Smooth muscle cell of the brain vasculature (primary cell): ENCODE measurements at places on chromosomes 12 and 14.

- no peak for DNase-seq
These were observed 62.3 kb downstream of the SAMD4A start for GRCh38 chr14:54629183-54629582.

GRCh38 chr12:125412506-125412905 lies 347.3 kb downstream of the AACS start:
- no peak for DNase-seq

DNA sequence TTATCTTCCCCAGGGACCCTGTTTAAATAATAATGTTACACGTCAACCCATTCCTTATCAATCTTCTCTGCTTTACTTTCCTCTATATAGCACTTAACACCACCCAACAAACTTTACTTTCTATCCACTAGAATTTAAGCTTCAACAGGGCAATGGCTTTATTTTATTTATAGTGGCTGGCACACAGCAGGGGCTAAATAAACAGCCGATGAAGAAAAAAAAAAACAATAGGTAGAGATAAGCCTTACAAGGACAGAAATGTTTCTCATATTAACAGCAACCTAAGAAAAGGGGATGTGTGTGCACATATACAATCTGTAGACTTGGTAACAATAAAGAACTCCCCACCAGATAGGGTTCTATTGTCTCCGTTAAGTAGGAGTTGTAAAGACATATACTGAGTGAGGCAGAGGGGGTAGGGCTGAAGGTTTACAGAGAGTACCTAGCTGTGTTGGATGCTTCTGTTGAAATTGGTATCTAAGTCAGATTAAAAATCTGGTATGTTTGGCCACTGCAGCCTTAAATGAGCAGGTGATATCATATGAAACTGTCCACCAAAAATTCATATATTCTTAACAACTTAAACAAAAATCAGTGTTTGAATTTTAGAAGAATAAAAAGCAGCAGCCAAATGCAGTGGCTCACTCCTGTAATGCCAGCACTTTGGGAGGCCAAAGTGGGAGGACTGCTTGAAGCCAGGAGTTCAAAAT lies 24.7 kb upstream of the AP4S1 start:
- DNase-seq, result no peak

DNA sequence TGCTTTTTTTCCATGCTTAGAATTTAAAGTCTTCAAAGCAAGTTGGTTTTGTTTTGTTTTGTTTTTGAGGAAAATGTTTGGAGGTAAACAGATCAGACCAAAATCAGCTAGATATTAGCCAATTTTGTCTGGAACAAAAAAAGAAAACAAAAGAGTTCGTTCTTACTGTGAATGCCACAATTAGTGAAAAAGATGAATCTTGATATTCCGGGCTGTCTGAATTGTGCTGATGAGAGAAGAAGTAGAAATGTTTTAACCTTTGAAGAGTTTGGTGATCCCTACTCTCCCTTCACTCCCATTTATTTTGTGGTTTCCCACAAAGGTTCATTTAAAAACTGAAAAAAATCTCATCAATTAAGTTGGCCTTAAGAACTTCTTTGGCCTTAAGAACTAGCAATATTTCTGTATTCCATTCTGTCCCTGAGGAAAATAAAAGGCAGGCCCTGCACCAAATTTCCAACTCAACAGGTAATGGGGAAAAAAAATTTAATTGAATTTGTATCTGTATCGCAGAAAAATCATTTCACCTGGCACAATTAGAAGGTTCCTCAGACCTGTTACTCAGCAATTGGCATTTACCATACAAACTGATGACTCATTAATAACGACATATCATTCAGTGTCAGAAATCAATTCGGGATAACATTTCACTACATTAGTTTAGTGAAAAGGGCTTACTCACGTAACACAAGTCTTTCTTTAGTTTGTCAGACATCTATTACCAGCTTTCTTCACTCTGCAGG lies 562 bp upstream of the GLIPR1L2 start:
- no peak for DNase-seq

- no peak for DNase-seq
These were observed 14.5 kb downstream of the CYP46A1 start for GRCh38 chr14:99698642-99699041.

DNA sequence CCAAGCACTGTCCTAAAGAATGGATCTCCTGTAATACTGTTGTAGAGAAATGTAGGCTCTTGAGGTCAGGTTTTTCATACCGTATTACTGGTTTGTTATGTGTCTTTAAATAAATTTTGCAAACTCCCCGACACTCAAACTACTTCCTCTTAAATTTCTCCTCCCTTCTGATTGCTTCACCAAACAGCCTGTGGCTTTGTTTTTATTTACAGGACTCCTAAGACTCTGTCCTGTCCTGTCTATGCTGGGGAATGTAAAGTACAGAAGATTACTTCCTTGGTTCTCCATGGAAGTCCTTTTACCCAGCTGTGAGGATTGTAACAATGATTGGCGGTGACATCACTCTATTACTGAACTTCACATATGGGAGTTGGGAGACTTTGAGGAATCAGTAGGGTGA lies 873.5 kb downstream of the DIO2 start:
- DNase-seq, result no peak

GRCh38 chr12:93812626-93813025 lies 135.5 kb downstream of the CRADD start:
- DNase-seq, result no peak

DNA sequence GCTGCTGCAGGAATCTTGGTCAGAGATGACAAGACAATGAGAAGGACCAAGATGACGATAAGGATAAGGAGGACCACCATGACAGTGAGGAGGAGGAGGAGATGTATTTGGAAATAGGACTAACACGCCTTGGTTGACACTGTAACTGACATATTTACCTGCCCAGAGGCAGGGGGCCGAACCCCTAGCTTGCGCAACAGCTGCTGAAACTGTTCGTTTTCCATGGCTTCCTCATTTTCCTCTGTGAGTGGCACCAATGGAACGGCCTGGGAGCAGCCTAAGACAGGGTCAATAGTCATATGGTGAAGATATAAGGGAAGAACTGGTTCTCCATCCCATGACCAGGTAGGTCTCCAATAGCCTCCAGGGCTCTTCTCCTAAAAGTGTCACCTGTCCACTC lies 28.8 kb downstream of the TIMELESS start:
- DNase-seq, result no peak

- no peak for DNase-seq
These were observed 150.2 kb downstream of the SRGAP1 start for GRCh38 chr12:63994704-63995103.

GRCh38 chr14:105387530-105387922 lies 10.8 kb upstream of the TEX22 start:
- no peak for DNase-seq

DNA sequence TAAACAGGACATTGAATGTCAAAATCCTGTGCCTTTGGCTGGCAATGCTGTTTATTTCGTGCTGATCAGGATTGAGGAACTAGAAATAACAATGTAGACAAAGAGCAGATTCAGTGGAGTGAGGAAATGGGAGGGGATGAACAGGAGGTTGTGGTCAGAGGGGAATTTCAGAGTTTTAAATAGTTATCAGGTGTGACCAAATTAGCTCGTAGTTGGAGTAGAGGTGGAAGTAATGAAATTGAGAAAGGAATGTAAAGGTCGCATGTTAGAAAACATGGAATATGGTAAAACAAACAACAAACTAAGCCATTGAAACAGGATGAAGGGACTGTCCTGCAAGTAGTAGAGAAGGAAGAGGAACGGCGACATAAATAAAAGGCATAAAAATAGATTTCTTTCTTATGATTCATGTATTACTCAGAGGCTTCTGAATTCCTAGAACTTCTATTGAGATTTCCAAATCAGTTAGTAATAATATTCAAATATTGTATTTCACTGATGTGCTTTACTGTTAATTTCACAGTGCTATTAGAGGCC lies 9.5 kb upstream of the SAV1 start:
- DNase-seq, result no peak

DNA sequence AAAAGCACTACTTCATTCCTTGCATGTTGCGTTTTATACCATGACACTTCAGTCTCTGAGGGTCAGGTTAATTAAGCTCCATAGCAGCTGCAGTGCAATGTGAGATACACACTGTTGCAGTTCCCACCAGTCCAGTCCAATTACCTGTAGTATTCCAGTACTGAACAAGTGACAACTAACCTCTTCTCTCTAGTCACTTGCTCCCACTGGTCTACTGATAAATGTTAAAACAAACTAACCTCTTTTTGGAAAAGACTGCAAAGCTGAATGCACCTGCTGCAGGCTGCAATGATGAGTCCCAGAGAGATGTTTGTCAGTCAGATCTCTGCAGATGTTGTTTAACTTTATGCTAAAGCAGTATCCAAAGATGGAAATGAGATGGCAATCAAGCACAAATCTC lies 7.9 kb downstream of the NOVA1 start:
- no peak for DNase-seq

GRCh38 chr12:53618275-53618674 lies 7.9 kb downstream of the ATF7 start:
- no peak for DNase-seq

DNA sequence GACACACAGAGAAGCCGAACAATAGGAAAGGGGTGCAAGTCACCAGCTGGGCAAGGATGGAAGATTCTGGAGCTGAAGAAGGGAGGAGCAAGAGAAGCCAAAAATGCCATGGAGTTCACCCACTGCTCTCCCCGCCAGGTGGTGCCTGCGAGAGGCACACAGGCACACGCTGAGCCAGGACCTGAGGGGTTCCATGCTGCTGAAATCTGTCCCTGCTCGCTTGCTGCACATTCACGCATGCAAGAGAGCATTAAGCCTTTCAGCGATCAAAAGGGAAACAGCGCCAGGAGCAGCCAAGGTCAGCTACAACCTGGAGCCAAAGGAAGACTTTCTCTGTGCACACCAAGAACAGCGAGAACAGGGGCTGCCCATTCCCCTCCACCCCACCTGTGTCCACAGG lies 104.1 kb downstream of the ANO2 start:
- no peak for DNase-seq

- DNase-seq, result no peak
These were observed 102.0 kb upstream of the PPM1H start for GRCh38 chr12:63036974-63037335.

DNA sequence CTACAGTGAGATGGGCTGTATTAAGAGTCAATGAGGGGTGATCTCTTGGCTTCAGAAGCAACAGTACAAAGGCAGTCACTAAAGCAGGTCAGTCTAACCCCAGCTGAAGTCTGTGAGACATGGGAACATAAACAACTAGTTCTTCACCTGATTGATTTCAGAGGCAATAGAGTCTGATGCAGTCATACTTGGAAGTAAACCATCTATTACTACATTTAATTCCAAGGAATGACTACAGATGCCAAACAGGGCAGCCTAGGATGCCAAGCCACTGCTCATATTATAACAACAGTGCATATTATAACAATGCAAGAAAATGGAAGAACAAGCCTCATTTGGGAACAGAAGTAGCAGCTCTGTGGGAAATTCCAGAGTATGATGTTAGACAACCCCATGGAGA lies 35.8 kb downstream of the GRIN2B start:
- no peak for DNase-seq

GRCh38 chr12:49548481-49548821 lies 9.6 kb downstream of the KCNH3 start:
- no peak for DNase-seq

- no peak for DNase-seq
These were observed 59.7 kb downstream of the NOVA1 start for GRCh38 chr14:26538176-26538575.

DNA sequence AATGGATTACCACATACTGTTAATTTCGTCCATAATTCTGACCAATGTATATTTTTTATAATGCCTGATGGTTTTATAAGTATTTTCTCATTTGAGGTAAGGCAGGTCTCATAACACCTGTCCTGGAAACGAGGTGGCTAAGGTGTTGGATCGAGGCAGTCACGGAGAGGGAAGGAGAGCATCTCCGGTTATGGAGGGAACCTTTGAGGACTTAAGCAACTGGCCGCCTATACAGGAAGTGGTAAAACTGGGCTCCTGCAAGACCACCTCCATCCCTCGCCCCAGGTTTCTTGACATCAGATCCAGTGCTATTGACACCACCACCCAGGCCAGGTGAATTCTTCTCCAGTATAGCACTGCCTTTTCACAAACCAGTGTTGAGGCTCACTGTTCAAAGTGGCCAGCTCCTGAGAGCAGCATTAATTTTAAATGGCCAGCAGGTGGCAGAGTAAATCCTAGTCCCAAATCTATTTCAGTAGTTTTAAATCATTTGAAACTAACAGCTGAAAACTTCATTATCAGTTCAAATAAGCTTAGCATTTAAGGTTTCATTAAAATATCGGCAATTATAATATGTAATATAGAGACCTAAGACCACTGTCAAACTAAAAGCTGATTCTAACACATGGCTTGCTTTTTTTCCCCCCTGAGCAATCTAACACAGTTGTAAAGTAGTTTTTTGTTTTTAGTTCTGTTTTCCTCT lies 100.8 kb downstream of the PPM1A start:
- DNase-seq, result peak; percentile 55

DNA sequence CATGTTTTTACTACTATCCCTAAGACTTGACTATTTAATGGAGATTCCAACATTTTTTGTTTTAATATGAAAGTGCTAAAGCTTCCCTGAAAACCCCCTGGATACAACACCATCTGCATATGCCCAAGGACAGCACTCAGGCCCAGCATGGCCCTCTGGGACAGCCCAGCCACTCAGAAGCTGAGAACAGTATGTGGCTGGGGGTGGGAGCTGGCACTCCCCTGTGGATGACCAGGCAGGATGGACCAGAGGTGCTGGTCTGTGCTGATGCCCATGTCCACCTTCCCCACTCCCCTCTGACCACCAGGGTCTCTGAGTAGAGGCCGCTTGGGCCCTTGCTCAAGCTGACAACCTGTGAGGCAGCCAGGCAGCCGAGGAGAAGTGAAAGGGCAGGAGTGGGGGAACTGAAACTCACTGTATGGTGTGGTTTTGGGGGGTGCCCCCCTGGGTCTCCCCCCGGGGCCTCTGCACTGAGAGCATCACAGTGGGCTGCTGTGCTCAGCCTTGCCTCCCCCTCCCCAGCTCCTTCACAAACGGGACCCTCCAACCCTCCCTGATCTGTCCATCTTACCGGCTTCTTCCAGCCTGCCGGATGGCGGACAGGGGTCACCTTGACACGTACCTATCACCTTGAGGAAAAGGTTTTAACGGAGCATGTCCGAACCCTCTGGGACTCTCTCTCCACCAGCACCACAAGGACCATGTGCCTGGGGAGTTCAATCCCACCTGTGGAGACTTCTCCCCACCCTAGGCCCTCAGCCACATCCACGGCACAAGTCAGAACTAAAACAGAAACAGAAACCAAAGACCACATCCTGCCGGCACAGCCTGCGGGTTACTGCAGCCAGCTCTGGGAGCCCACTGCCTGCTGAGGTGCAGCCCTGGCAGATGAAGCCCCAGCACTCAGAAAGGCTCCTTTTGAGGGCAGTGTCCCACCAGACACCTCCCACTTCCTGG lies at the start of gene TMEM229B:
Gene TMEM229B (minus strand): TSS at position 785 of the 957 bp plus-strand sequence. CDS start 14,798 bp downstream, outside the sequence.
- DNase-seq, result no peak

GRCh38 chr12:92134638-92135274 lies 10.9 kb downstream of the BTG1 start:
- DNase-seq, result no peak
